Astrocyte (in vitro differentiated cells and primary cell): ENCODE measurements at places on chromosomes 1 and 21. TPM values are rescaled to one million over a fixed set of nuclear protein-coding genes. Genes with fewer than 3 reads are reported as not detected.

DNA sequence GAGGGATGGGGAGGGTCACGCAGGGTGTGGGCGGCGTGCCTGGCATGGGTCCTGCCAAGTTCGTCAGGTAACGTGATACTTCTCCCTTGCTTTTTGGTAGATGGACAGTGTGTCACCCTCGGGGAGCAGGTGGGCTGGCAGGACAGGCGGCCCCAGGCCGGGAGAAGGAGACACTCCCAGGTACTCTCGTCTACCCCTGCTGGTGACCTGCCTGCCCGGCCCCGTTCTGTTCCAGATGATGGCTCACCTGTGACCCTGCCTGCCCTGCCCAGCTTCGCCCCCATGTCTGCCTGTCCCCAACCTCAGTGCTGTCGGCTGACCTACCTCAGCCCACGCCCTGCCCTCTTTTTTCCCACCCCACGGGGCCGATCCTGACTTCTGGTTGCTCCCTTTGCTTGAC, 144.7 kb downstream of the PCBP3 start:
- no peak for DNase-seq

- DNase-seq = no peak
Measured at GRCh38 chr1:30757352-30758120, at the start of gene LAPTM5. Gene LAPTM5, minus strand, starts transcription at chr1:30757774. Its CDS starts 29 bp downstream, at chr1:30757745.

DNA sequence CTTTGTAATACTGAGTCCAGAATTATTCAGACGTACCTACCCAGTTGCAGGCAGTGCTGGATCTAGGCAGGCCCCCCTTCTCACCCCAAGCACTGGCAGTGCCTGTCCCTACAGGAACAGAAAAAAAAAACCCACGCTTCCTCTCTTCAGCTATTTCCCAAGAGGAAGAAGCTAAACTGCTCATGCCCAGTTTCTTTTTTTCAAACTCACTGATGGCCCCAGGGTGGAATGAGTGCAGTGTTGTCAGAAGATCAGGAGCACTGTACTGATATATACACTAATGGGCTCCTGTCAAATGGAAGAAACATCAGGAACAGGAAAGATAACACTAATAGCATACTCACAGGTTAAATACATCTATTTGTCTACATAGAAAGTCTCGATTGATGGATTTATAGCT, 28.2 kb upstream of the DOCK7 start:
- DNase-seq = no peak

GRCh38 chr1:76613886-76614285, 253.4 kb upstream of the ST6GALNAC5 start:
- no peak for DNase-seq

DNA sequence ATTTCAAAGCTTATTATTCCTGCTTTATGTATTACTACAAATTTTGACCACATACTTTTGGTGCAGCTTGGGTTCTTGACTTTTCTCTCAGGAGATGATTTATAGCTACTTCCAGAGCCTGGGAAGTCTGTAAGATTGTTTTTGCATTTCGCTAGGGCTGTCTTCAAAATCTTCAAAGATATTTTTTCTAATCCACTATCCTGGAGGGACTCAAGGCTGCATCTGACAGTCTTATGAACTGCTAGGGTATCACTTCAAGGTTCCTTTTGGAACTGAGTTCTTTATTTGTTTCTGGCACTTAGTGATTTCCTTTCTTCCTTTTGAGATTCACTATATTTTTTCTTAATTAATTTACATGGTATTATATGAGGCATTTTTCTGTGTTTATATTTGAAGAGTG, 90.0 kb upstream of the LYPLAL1 start:
- no peak for DNase-seq

The ATP13A2 gene
- 67.8 and 76.5 TPM in 2 replicates for total RNA-seq

The OR4F16 gene
- total RNA-seq = not detected in 2 replicates
